ENCODE measurements at places on chromosomes 4 and X.

DNA sequence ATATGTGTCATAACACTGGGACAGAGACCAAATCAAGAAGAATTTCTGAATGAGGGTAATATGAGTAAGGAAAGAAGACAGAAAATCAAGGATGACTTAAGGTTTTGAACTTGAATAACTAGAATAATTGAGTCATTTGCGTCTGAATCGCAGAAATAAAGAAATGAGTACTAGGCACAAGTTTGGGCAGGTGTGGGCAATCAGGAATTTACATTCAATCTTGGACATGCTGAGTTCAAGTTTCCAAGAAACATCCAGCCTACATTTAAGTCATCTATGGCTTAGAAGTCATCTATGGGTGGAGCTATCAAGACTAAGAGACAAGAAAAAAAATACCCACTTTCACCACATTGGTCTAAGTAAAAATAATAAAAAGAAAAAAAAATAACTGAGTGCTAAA lies 30.4 kb upstream of the WDR44 start:
- no peak for DNase-seq

DNA sequence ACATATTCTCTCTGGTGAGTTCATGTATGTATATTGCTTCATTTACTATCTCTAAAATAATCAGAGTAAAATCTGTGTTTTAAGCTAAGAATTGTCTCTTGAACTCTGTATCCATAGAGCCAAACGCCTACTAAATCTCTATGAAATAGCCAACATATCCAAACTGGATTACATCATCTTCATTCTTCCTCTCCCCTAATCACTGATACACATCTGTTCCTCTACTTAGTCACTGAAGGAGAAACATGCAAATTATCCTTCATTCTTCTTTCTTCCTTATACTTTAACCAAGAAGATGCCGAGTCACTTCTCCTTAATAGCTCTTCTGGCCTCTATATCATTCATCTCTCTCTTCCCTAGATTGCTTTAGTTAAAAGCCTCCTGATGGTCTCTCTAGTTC lies 630.4 kb upstream of the FTHL17 start:
- no peak for DNase-seq

GRCh38 chr4:40718586-40718985 lies 31.2 kb upstream of the NSUN7 start:
- DNase-seq, result no peak

- DNase-seq, result no peak
These were observed 89.4 kb upstream of the TRIM2 start for GRCh38 chr4:153114771-153115321.

DNA sequence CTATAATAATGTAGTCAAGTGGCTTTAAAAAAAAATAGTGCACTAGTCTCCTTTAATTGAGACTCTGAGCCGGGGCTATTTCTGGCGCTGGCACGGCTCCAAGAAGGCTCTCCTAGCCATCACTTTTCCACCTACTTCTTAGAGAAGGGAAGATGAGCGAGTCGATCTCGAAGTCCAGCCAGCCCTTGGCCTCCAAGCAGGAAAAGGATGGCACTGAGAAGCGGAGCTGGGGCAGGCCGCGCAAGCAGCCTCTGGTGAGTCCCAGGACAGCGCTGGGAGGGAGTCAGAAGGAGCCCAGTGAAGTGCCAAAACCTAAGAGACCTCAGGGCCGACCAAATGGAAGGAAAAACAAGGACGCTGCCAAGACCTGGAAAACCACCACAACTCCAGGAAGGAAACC lies 531.9 kb downstream of the MAGEB5 start:
- DNase-seq, result no peak

DNA sequence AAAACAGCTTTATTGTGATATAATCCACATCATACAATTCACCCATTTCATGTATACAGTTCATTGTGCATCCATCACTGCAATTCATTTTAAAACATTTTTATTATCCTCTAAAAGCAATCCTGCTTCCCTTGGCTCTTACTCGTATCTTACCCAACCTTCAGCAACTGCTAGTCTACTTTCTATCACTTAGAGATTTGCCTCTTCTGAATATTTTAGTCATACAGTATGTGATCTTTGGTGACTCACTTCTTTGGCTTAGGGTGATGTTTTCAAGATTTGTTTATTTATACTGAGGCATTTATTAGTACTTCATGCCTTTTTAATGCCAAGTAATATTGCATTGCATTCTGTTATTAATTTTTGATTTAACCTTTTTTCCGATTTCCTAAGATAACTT lies 15.0 kb upstream of the MSMO1 start:
- no peak for DNase-seq

DNA sequence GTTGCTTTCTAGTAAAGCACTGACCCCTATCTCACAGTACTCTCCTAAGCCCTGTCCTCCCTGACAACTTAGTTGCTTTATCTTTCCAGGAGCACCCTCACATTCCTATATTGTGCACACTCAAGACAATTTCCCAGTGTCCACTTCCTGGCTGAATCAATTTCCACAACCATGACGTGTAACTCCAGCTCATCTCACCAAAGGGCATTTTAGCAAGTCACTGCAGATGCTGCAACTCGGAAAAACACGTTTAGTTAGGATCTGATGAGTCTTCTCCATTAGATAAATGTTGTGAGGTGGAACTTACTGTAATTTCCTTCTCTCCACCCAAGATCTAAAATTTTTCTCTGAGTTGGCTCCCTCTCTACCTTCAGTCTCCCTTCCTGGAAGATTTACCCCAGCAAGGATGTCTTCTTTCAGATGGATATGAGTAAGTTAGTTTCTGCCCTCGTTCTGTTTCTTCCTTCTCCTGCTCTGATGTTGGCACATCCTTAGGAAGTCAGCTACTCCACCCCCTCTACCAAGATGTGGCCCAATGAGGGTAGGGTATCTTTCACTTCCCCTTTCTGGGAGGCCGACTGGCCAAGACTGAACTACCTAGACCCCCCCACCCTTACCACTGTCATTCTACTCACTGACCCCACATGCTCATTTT lies 28.8 kb upstream of the IL13RA1 start:
- DNase-seq, result no peak

- no peak for DNase-seq
These were observed 10.7 kb upstream of the UCHL1 start for GRCh38 chr4:41245983-41246382.

- no peak for DNase-seq
These were observed 62.3 kb upstream of the ADRA2C start for GRCh38 chr4:3703677-3704521.

DNA sequence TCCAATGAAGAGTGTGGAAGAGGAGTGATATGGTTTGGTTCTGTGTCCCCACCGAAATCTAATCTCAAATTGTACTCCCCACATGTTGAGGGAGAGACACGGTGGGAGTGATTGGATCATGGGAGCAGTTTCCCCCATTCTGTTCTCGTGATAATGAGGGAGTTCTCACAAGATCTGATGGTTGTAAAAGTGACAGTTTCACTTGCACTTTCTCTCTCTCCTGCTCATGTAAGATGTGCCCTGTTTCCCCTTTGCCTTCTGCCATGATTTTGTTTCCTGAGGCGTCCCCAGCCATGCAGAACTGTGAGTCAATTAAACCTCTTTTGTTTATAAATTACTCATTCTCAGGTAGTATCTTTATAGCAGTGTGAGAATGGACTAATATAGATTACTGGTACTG lies 39.6 kb downstream of the FAM47C start:
- DNase-seq, result no peak

DNA sequence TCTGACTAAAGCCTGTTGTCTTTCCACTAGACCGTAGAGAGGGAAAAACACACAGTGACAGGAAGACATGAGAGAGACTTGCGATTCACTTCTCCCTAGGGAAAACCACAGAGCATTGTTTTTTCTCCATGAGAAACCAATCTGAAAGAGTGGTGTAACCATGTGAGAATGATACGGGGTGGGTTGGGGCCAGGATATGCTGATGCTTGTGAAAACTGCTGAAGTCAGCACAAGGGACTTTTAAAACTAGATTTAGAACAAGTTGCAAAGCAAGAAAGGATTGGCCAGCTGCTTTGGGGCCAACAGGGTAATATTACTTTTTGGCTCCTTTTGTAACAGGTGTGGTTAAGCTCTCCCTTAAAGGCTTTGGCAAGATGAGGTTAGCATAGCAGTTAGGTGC lies 66.1 kb downstream of the NHSL2 start:
- no peak for DNase-seq

DNA sequence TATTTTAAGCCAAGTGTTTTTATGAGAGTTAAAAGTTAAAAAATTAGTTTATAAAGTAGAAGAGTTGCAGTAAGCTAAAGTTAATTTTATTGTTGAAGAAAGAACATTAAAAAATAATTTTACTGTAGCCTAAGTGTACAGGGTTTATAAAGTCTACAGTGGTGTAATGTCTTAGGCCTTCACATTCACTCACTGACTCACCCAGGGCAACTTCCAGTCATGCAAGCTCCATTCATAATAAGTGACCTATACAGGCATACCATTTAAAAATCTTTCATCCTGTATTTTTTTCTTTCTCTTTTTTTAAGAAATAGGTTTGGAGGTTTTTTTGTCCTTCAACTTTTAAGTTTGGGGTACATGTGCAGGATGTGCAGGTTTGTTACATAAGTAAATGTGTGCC lies 87.9 kb upstream of the NR3C2 start:
- no peak for DNase-seq

DNA sequence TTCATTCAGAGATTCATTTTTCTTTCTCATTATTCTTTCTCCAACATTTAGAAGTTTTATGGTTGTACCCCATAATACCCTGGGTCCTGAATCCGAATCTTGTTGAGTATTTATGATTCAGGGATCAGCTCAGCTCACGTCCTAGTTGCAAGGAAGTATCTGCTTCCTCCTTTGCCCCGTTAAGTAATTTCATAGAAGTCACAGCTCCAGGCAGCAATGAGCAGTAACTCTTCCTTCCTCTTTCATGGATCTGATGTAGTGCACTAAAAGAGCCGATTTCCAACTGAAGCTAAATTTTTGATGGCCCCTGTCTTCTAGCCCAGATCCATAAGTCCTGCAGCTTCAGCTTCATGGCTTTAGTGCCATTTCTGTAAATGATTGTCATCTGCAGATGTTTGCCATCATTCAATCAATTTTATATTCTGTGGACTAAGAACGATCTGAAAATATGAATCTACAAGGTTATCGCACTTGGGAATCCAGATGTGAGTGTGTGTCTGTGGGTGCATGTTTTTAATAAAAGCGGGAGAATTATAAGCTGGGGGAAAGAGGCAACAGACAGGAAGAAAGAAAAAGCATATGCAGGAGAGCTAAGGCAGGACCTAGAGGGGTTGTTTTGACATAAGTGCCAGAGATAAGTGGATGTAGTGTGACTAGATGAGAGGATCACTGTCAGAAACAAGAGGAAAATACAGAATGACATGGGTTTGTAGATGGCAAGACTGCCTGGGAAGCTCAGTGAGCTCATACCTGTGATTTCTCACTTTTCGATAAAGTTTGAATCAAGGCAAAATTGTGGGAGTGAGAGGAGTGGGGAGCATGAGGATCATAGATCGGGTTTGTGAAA lies 17.5 kb downstream of the VEGFD start:
- DNase-seq, result no peak

- no peak for DNase-seq
These were observed 36.5 kb upstream of the PPM1K start for GRCh38 chr4:88320780-88321373.

DNA sequence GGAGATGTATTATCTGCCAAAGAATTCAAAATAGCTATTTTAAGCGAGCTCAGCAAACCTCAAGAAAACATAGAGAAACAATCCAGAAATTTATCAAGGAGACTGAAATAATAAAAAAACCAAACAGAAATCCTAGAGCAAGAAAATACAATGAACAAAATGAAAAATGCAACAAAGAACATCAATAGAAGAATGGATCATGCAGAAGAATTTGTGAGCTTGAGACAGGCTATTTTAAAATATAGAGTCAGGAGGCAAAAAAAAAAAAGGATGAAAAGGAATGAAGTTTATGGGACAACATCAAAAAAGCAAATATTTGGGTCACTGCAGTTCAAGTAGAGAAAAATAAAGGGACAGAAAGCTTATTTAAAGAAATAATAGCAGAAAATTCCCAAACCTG lies 29.1 kb downstream of the CENPE start:
- no peak for DNase-seq

GRCh38 chrX:40415675-40416074 lies 165.1 kb upstream of the ATP6AP2 start:
- no peak for DNase-seq

- DNase-seq, result no peak
These were observed 56.7 kb upstream of the ADGRL3 start for GRCh38 chr4:61143461-61143860.

DNA sequence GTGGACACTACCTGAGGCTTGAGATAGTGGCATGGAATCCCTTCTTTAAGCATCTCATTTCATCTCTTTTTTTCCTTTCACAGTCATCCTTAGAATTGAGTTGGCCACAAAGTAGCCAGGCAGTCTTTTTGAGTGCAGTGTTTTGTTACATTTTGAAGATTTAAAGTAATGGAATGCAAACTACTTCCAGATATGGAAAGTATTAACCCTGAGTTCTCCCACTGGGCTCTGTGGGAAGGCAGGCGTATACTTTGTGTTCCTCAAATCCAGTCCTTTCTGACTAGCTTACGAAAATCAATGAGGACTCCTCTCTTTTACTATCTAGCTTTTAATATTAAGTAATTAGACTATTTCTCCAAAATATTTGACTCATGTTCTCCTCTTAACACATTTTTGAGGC lies 29.9 kb downstream of the PCDH10 start:
- no peak for DNase-seq

DNA sequence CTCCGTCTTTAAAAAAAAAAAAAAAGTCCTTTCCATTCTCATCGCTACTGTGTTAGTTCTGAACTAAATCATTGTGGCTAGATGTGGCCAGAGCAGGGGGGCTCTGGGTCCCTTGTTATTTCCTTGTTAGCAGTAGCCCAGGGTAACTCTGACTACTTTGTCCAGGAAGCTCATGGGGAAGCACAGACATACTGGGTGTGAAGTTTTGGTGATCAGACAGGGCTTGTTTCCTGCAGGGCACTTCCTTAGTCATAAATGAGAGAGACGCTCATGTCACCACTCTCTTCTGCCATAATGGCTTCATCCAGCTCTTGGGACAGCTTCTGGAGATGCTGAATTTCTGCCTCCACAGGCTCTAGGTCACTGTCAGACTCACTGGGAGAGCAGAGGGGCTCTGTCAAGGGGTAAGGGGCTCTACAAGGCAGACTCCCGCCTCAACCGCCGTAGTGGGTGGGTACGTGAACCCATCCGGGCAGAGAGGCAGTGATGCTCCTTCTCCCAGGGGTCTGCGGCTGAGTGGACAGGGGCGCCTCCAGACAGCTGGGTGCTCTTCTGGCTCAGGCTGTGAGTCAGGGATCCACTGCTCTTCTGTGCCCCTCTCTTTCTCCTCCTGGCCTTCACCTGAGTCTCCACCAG lies 12.9 kb downstream of the STIM2 start:
- no peak for DNase-seq

- DNase-seq, result no peak
These were observed 307.8 kb upstream of the GIMD1 start for GRCh38 chr4:106676173-106676921.
